ENCODE measurements at places on chromosomes 4 and X. TPM values are rescaled to one million over a fixed set of nuclear protein-coding genes. Genes with fewer than 3 reads are reported as not detected.

ANKRD50 gene
- 137 TPM for total RNA-seq

TRAM1L1 gene
- 1.8 TPM for total RNA-seq

TEX13A gene
- total RNA-seq = not detected

IL2 gene
- total RNA-seq = not detected

GNRHR gene
- total RNA-seq = not detected

Measured in lung (tissue), 17 donors.